ENCODE measurements at places on chromosomes 11 and 22. TPM values are rescaled to one million over a fixed set of nuclear protein-coding genes. Genes with fewer than 3 reads are reported as not detected.

The XKR3 gene
- total RNA-seq, result not detected

GRCh38 chr11:66652651-66653050 is 14.1 kb downstream of the RBM4 start:
- H3K27me3 ChIP-seq, result no peaks in the 10 kb centered on the region
- no peak overlapping the region for H3K4me3 ChIP-seq
- H3K27ac ChIP-seq, result no peak overlapping the region
- H3K4me1 ChIP-seq, result peaks cover 28% of the 10 kb centered on the region

DNA sequence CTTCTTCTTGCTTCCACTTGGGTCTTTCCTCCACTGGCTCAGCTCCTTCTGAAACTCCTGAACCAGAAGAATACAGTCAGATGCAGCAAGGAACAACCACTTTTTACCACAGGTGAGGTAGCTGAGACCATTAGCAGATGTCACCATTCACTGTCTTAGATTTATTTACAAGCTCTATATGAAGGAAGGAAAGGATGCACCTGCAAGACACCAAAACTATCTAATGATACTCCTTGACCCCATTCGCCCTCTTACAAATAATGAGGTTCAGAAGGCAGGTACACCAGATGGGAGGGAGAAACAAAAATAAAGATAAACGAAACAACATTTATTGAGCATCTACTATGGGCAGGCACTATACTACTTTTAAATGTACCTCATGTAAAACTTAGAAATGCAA is 10.3 kb downstream of the TFIP11 start:
- H3K27ac ChIP-seq, result no peak overlapping the region
- H3K36me3 ChIP-seq, result peaks cover 86% of the 10 kb centered on the region
- DNase-seq, result no peak
- H3K4me1 ChIP-seq, result peaks cover 17% of the 10 kb centered on the region

The CDC42BPG gene
- 6.9 TPM for total RNA-seq

The RAG2 gene
- not detected for total RNA-seq

The POU2AF2 gene
- total RNA-seq, result not detected

DNA sequence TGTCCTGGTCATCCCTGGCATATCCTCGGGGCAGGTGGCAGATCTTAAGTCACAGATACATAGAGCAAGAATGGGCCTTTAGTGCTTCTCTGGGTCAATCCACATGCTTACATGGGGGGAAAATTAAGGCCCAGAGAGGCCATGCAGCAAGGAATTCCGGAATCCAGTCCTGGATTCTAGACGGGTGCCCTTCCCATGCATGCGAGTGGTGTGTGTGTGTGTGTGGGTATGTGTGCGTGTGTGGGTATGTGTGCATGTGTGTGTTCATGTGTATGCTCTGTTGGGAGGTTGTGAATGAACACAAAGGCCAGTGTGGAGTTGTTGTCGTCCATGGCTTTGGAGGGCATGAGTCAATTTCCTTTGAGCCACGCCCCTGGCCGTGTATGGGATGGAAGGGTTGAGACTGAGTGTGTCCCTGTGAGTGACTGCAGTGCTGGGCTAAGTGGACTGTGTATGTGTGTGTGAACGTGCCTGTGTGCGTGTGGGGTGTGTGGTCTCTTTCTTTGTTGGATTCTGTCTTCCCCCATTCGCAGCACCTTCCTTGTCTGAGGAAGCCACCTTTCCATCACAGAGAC is 33.4 kb upstream of the EIF3D start:
- no peak overlapping the region for H3K4me3 ChIP-seq
- peaks cover 25% of the 10 kb centered on the region for H3K27me3 ChIP-seq
- H3K36me3 ChIP-seq, result no peaks in the 10 kb centered on the region
- no peaks in the 10 kb centered on the region for H3K4me1 ChIP-seq

All from CD4-positive, alpha-beta T cell (primary cell).